Activated B cell treated with CpG ODN at 0.5 μM for 24 hours (primary cell): ENCODE measurements at places on chromosomes 2 and 18.

GRCh38 chr2:182942756-182943155, 76.3 kb upstream of the FRZB start:
- DNase-seq: no peak

GRCh38 chr2:75703589-75704287, 7.0 kb downstream of the GCFC2 start:
- DNase-seq: no peak

DNA sequence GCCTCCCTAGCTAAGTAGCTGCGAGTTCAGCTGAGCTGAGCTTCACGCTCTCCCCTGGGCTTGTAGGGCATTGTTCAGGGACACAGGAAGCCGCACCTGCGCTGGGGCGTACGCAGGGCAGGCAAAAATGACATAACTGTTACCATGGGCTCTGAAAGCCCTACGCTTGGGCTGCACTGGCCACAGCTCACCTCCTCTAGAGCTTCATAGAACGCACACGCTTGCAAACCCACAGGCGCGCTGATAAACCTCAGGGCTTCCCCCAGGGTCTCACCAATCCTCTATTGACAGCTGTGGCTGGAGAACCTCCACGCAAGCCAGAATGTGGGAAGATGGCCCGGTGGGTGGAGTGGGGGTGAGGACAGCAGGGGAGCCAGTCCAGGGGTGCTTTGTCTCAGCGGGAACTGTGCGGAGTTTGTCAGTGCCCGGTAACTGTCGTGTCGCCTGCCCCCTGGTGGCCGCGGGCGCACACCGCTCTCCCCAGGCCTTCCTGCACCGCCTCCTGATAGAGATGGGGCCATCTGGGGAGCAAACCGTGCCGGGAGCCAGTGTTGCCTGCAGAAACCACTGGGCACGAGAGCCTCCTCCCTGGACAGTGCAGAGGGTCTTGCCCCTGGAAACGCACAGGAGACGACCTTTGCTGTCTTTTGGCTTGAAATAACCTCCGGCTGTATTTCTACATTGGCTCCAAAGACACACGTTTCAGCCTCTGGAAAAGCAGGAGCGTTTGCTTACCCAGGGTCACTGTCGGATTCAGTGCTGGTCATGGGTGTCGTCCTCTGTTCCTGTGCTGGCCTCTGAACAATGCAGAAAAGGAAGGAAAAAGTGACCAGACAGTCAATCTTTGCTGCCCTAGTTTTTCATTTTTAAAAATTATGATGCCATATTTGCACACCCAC, 17.0 kb upstream of the CIDEA start:
- peak; percentile 68 for DNase-seq

GRCh38 chr2:182301093-182301492, 125.7 kb downstream of the PDE1A start:
- no peak for DNase-seq

- no peak for DNase-seq
Observed at GRCh38 chr2:9217838-9218770, 11.5 kb downstream of the ASAP2 start.

DNA sequence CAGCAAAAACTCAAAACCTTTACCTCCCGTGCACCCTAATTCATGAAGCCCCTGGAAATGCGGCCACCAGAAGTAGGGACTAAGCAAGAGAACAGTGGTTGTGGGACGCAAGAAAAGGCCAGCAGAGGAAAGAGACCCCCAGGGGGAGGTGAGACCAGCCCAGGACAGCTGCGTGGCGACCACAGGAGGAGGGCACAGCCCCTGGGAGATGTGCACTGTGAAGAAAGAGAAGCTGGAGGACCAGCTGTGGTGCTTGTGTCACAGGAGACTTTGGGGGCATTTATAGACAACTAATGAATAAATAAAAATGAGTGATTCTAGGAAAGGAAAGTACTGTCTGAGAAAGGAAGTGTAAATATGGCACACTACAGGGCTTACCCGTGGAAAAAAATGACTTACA, 263.8 kb downstream of the EIPR1 start:
- no peak for DNase-seq

DNA sequence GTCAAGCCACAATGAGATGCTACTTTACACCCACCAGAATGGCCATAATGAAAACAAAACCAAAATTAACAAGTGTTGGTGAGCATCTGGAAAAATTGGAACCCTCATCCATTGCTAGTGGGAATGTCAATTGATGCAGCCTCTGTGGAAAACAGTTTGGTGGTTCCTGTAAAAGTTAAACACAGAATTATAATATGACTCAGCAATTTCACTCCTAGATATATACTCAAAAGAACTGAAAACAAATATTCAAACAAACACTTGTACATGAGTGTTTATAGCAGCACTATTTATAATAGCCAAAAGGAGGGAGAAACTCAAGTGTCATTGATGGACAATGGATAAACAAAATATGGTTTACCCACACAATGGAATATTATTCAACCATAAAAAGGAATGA, 43.0 kb downstream of the INO80C start:
- no peak for DNase-seq

GRCh38 chr18:34631093-34631966, 78.8 kb upstream of the DTNA start:
- DNase-seq: no peak

DNA sequence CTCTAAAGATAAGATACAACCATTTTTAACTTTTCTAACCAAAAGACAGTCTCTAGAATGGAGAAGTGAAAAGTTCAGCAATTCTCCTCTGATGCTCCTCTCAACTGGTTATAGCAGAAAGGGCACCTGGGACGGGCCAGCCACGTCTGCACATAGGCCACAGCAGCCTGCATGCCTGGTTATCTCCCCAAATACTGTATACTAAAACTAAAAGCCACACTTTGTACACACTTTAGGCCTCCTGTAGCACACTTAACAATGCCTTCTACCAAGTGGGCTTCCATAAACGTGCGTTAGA, 179.1 kb downstream of the ANKRD44 start:
- DNase-seq: no peak

DNA sequence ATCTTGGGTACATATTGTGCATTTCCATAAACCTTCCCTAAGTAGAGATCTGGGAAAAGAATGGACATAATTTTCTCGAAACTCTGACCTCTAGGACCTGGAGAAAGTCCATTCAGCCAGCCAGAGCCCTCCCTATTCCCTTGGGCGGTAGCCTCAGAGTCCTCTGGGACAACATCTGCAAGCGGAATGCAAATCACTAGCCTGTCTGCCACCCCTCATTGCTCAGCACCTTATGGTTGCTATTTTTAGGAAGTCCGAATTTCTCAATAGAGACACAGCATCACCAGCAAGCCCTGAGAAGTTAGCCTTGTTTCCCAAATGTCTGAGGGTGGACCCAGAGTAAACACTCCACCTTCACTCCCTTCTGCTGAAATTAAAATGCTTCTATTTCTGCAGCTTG, 17.6 kb upstream of the CD28 start:
- peak; percentile 18 for DNase-seq

- DNase-seq: no peak
Observed at GRCh38 chr2:106189325-106189724, 4.8 kb downstream of the UXS1 start.

- DNase-seq: no peak
Observed at GRCh38 chr2:1658394-1659151, 85.7 kb downstream of the PXDN start.

DNA sequence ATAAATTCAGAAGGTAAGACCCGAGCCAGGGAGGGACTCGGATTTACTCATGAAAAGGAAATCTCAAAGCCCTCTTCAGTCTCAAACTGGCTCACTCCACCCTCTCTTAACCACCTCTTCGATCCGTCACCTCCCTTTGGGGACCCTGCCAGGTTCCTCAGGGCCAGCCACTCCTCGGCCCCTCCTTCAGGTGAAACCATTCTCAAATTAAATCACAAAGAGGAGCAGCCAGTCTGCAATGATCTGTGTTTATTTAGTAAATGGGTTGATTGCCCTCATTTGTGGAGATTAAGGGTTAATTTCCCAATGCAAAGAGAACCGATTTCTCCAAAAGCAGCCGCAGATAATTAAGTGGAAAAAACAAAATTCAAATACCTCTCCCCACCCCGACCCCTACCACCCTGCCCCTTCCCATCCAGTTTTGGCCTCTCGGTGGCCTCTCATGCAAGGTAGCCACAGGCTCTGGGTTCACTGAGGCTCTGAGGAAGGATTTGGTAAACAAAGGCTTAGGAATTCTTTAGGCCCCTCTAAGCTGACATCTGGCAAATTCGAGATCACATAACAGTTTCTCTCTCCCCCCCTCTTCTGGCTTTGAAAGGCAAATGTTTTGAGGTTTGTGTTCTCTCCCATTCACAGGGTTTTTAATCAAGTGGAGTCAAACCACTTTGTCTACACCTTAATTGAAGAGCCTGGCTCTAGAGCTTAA, 10.3 kb upstream of the FZD7 start:
- no peak for DNase-seq

DNA sequence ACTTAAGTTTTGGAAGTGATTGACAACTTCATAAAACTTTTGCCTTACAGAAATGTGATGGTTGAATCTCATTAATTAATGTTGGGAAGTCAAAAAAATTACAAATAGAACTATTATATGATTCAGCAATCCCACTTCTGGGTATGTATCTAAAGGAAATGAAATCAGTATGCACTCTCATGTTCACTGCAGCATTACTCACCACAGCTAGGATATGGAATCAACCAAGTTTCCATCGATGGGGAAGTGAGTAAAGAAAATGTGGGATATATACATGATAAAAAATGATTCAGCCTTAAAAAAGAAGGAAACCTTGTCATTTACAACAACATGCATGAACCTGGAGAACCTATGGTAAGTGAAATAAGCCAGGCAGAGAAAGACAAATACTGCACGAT, 112.4 kb upstream of the WDR75 start:
- no peak for DNase-seq

DNA sequence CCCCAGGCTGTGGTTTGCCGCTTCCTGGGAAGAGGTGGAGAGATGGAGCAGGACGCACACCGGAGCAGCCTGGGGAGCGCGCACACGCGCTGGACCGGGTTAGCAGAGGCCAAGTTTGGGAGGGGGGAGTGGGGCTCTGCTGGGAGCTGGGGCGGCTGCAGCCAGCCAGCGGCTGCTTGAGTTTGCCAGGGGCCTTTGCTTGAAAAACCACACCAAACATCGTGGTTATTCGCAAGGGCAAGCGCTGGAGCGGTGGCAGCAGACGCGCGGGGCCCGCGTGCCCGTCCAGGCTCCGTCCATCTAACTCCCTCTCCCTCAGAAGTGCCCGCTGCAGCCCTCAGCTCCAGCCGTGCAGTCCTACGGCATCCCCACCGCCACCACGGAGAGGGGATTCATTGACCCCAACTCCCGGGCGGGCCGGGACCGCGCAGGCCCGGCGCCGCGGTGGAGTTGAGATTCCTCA, 4.6 kb downstream of the PTGR3 start:
- no peak for DNase-seq

- no peak for DNase-seq
Observed at GRCh38 chr18:80022613-80023012, 11.6 kb upstream of the RBFA start.

GRCh38 chr2:218008060-218009040, 5.6 kb upstream of the TNS1 start:
- no peak for DNase-seq

DNA sequence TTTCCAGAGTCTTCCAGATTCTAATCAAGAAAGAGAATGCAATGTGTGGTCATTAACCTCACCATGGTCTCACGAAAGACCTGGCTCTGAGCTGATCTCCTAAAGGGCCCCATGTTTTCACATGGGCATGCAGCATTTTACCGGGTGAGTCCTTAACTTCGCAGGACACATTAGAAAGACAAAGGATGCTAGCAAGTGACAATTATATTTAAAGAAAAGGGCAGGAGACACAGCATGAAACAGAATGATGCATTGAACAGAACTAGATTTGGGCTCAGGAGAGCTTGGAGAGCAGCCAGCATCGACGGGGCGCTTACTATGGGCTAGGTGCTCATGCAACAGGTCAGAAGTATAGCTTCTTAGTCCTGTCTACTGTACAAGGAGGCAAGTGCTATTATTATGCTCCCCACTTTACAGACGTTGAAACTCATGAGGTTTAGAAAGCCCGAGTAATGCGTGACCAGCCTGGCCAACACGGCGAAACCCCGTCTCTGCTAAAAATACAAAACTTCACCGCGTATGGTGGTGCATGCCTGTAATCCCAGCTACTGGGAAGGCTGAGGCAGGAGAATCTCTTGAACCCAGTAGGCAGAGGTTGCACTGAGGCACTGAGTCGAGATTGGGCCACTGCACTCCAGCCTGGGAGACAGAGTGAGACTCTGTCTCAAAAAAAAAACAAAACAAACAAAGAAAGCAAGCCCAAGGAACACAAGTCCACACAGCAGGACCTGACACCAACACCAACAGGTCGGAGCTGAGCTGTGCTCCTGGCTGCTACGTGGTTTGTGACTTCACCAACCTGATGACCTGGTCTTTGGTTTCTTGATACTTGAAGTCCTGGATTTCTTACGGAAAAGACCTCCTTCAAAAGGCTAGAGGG, 16.1 kb downstream of the MBP start:
- DNase-seq: no peak

DNA sequence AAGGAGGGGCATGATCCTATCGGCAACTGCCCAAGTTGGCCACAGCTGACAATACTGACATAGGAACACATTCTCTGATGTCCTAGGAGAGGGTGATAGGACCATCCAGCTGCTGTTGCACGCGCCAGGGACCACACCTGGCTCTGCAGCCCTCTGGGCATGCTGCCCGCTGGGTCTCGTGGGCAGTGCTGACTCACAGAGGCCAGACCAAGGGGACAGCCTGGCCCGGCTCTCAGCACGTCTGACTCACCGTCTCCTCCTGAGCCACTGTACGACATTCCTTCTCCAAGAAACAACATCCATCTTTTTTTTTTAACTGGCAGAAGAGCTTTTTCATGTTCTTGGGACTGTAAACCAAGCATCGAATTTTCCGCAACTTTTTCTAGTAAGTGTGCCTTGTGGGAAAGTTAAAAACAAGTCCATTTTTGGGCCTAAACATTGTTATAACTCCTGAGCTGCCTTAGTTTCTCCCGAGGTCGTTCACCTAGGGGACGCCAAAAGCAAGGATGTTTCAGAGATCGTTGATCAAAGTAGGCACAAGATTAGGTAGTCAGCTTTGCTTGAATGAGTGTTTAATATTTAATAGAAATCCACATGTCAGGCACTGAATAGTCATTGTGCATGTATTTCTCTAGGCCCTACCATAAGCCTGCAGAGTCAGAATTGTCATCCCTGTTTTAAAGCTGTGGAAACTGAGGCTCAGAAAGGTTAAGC, 100.3 kb downstream of the TTC32 start:
- no peak for DNase-seq

GRCh38 chr2:55009277-55010060, 40.8 kb downstream of the RTN4 start:
- no peak for DNase-seq

DNA sequence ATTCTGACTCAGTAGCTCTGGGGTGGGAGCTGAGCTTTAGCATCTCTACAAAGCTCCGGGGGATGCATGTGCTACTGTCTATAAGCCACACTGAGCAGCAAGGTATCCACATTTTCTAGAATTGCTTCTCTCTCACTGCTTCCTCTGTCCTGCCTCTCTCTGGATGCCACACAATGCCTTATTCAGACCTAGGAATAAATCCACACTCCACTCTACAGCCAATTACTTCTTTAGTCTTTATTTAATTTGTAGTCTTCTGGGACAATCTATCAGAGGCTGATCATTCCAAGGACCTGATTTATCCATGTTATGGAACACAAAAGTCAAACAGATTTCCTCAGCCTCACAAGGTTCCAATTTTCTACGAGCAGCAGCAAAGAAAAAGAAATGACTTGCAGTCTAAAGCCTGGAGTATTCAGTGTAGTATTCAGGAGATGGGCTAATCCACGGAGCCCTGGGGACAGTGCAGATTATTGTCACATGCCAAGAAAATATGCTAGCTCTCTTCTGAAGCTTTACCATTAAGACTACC, 4.4 kb downstream of the BCL2 start:
- DNase-seq: no peak
